ENCODE measurements at places on chromosomes 2 and 18.

DNA sequence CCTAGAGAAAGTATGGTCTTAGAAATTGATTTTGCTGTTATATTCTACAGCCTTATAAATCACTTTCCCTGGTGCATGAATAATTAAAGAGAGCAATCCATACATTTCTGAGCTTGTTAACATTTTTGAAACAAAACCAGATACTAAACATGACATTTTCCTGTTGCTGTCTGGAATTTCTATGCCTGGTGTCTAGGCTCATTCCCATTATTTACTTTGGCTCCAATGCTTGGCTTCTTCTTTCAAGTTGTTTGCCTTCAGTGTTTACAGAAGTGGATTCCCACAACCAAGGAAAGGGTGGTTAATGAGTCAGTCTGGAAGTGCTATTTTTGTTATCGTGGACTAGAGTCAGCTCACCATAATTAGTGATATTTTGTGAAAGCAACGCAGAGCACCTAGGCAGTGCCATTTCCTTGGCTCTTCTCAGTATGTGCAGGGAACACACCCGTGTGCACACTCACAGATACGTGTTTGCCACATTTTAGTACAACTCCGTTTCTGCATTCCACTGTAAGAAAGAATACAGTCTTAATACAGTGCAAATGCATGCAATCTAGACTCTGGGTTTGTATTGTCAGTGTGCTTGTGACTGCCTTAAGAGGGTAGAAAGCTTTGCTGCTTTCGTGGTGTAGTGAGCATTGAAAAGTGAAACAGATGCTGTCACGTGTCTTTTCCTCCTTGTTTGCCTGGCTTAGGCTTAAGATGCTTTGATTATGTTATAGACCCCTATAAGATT lies 185.0 kb upstream of the RASGRP3 start:
- DNase-seq = no peak

DNA sequence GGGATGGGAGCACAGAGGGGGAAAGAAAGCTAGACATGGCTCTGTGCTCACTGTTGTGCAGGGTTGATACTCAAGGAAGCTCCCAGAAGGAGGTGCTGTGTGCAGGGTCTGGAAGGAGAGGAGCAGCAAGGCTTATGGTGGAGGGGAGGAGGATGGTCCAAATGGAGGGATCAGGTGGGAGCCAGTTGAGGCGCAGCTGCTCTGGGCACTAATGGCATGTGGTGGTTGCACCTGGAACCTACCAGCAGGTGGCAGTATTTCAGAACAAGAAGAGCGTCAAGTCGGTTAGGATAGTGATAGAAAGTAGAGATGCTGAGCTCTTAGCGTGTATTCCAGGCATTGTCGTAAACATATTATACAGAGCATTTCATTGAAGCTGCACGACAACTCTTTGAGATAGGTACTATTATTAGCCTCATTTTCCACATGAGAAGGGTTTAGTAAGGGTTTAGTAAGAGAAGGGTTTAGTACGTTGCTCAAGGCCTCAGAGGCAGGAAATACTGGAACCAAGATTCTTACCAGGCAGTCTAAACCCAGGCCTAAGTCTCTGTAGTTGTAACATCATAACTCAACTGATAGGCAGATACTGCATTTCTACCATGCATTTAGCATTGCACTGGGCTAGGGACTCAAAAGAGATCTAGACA lies 223.7 kb downstream of the CYP26B1 start:
- no peak for DNase-seq

DNA sequence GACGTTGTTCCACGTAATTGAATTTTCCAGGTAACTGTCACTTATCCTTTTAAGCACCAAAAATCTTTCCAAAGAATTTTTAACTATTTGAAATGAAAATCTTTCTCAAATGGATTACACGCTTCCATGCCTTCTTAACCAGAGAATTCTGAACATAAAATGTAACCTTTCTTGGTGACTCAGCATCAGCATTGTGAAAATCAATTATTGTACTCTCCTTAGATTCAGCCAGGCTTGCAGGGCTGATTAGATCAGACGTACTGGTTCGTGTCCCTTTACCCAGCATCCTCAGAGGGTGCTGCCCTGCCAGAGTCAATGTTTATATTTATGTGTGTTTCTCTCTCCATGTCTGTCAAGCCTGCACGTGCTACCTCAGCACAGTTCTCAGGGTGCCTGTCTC lies 623.9 kb downstream of the CNTNAP5 start:
- no peak for DNase-seq

- no peak for DNase-seq
Observed at GRCh38 chr2:21289989-21290388, 166.2 kb downstream of the TDRD15 start.

DNA sequence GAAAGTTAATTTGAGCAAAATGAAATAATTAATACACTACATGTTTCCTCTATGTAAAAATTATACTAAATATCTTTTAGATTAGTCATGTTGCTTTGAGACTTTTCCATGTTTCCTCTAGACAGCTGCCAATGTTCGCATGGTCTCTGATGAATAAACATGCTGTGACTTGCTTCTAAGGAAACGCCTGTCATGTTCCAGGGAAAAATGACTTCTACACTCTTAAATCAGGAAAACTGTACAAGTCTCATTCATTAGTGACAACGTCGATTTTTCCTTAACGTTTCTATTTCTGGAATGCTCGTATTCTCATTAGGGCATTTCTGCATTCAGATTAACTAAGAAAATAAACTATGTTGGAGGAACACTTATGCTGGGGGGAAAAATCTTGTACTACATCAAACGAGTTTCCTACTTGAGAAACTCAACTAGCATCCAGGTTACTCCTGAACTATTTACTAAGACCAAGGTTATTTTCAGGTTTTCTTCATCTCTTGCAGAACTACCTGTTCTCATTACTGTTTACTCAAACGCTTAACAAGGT lies 1.6 kb downstream of the COBLL1 start:
- DNase-seq = peak; percentile 30

- DNase-seq = no peak
Observed at GRCh38 chr2:16114836-16115235, 174.5 kb downstream of the MYCN start.

All from heart right ventricle (tissue), 16 donors.